ENCODE measurements at places on chromosomes 7 and 10.

- DNase-seq = no peak
Observed at GRCh38 chr10:18149196-18149800, 9.1 kb downstream of the CACNB2 start.

DNA sequence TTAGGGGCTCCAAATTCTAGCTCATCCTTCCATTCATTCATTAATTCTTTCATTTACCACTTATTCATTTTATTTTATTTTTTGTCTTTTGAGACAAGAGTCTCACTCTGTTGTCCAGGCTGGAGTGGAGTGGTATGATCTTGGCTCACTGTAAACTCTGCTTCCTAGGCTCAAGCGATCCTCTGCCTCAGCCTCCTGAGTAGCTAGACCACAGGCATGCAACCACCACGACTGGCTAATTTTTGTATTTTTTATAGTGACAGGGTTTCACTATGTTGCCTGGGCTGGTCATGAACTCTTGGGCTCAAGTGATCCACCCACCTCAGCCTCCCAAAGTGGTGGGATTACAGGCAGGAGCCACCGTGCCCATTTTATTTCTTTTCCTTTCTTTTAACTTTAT, 31.6 kb downstream of the FGF8 start:
- DNase-seq = no peak

GRCh38 chr7:121214657-121215056, 114.1 kb upstream of the WNT16 start:
- no peak for DNase-seq

- no peak for DNase-seq
Observed at GRCh38 chr7:7564323-7564780, 2.3 kb upstream of the MIOS start.

GRCh38 chr10:484441-484924, 205.0 kb downstream of the DIP2C start:
- DNase-seq = peak; percentile 22

DNA sequence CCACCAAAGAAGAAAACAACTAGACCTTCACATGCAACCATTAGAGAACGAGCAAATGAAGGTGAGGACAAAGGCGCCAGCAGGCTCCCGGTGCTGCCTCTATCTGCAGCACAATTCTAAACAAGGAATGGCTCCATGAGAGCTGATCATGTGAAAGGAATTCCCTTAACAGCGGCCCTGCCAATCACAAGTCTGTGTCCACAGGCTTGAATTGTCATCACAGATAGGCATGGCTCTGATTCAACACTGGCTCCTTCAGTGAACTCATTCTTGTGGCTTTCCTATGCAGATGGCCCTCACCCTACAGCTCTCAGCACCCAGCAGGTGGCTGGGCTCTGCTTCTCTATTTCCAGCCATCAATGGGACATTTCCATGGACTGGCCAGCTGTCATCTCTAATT, 36.2 kb downstream of the LAMB1 start:
- no peak for DNase-seq

DNA sequence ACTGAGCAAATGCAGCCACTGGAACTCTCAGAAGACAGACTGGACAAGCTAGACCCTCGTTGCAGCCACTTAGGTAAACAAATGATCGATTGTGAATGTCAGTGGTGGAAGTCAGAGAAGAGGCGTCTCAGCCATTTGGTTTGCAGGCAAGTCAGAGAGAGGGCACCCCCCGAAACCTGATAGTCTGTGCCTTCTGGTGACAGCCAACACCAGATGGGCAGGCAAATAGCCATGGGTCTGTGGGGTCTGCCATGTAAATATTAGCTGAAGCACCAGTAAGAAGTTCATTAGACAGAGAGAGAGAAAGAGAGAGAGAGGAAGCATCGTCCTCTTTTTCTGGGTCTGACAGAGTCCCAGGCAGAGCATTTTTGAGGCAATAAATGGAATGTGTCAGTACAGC, 5.4 kb downstream of the PPP1R17 start:
- DNase-seq = no peak

DNA sequence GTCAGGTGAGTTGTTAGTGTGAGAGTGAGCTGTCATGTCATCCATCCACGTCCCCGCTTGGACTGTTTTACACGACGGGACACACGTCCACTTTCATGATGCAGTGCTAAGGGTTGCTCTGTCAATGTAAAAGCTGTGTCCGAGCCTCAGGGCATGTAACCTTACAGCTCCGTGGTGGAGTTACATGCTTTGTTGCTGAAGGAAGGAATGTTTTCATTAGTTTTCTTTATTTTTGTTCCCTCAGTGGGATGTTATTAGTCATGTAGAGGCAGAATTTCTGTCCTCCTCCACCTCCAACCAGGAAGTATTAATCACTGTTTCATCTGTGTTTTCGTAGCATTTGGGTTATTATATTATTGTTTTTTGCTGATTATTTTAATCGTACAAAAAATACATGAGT, 88.6 kb downstream of the NRG3 start:
- DNase-seq = no peak

DNA sequence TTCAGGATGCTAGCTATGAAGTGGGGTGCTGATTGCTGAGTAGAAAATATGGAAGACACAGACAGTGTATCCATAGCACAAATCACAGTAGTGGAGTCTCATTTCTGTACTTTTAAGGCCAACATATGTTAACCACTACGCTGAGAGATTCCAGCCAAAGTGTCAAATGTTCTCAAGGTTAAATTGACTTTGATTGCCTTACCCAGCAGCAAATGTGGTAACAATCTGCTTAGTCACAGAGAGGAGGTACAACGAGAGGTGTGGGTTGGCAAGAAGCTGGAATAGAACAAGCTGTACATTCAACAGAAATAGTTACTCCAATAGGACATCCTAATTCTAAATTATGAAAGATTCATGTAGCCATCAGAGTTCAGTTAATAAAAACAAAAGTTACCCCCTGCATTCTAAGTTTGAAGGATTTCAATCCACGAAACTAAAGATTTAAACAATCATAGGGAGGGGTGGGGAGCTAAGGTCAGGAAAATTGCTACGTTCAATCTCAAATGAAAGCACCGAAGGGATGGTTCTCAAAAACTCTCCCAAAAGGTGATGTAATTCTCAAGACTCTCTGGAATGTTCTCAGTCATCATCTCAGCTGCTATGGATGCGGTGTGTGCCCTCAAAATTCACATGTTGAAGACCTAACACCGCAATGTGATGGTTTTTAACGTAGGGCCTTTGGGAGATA, 137.0 kb downstream of the ETV1 start:
- no peak for DNase-seq

DNA sequence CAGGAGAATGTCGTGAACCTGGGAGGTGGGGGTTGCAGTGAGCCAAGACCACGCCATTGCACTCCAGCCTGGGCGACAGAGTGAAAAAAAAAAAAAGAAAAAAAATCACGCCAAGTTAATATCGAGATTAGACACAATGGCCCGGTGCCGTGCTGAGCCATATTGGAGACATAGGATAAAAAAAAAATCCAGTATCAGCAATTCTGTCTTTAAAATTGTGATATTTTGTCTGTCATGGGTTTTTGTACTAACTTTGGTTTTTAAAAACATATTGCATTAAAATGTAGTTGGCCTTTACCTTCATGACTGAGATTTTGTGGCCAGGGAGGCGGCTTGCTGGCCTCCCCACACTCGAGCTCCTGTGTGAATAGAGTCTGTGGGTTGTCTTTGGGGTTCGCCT, 62.8 kb upstream of the PITRM1 start:
- DNase-seq = no peak

DNA sequence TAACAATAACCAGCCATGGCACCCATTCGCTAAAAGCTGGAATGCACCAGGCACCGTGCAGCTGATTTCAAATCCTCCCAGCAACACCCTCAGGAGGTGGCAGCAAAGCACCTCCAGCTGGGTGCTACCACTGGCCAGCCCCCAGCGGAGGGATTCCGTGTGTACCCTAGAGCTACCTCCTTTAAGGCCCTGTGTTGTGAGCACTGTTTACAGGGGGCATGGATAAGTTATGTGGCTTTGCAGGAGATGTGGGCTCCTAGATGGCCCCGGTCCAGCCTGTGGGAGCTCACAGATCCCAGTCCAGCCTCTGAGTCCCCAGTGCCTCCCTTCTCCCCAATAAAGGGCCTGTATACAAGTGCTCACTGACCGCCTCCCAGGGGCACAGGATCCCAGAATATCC, 27.1 kb downstream of the TNRC18 start:
- DNase-seq = peak; percentile 57

DNA sequence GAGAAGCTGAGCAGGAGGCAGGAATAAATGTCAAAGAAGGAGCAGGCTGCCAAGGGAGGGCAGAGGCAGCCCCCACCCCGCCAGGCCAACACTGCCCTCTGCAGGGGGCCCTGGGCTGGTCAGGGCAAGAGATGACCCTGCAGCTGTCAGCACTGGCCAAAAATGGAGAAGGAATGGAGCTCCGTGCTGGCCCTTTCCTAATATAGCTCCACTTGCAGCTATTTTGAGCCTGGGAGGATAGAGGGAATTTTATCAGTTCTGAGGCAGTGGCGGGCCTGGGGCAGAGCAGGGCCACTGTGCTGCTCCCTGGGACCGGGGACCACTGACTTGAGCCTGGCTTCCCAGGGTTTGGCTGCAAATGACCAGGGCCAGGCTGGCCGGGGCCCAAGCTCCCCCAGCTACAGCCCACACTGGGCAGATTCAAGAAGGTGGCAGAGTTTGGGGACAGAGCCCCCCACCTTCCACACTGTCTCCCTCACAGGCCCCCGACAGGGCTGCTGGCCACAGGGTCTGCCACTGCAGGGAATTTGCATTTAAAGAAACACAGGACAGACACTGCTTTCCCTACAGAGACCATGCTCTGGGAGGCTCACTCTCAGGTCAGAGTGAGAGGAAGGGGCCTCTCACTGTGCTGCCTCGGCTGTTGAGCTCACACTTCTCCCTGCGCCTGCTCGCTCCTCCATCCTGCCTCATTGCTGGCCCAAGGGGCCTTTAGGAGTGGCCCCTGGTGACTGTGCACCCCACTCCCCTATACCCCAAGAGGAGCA, 16.2 kb downstream of the LDB3 start:
- DNase-seq = no peak

DNA sequence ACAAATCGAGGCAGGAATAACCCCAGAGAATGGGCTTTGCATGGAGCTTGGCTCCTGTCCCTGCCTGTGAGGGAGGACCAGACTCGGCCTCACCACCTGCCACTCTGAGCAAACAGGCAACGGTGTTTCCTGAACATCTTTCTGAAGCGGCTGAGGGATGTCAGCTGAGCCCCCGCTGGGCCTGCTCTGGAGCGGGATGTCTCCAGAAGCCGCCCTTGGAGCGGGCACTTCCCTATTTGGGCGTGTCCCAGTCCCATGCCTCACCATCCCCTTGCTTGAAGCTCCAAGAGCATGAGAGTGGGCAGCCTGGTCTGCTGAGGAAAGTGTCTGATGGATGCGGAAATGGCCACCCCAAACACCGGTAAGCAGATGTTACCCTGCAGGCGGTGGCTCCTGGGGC, 10.2 kb downstream of the ALKBH4 start:
- DNase-seq = no peak

DNA sequence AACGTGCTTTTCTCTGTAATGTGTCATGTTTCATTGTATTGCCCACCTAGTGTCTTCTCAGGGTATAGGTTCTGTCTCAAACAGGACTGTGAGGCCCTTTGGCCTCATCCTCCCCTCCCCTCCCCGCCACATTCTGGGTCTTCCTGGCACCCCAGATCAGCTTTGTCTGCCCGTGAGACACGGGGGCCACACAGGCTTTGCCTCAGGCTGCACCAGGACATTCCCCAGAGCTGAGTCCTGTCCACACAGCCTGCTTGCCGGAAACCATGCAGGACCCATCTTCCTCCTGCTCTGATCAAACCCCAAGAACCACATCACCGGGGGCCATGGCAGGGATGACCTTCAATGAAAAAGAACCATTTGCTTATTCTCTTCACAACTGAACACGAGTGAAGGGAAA, 18.6 kb downstream of the MAT1A start:
- no peak for DNase-seq

DNA sequence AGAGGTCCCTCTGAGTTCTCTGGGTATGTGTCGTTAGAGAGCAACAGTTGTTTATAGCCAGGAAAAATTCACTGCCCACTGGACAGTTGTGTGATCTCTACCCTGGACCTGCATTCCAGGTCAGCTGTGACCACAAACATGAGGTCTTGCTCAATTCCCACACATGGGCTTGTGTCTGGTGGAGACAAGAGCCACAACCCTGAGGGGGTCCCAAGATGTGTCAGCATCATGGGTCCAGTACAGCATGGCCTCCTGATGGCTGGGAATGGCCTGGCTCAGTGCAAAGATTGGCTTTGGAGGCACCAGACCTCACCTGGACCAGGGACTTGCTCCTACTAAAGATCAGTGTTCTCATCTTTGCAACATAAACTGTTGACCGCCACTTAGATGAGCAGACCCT, 751.6 kb downstream of the GRID1 start:
- no peak for DNase-seq

DNA sequence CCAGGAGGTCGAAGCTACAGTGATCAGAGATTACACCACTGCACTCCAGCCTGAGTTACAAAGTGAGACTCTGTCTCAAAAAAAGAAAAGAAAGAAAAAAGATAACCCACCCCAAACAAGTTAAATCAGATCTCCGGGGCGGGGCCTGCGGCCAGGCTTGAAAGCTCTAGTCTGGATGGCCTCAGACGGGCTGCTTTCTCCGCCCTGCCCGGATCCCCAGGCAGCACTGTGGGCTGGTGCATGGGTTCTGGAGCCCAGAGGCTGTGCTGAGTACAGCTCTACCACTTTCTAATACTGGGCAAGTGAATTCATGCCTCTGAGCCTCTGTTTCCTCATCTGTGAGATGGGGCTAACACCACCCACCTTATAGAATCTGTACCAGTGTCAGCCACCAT, 83.7 kb downstream of the ZMIZ1 start:
- DNase-seq = no peak

- DNase-seq = no peak
Observed at GRCh38 chr7:134798155-134798554, 18.7 kb downstream of the CALD1 start.

- DNase-seq = peak; percentile 60
Observed at GRCh38 chr7:128904381-128905197, 5.9 kb downstream of the KCP start.

DNA sequence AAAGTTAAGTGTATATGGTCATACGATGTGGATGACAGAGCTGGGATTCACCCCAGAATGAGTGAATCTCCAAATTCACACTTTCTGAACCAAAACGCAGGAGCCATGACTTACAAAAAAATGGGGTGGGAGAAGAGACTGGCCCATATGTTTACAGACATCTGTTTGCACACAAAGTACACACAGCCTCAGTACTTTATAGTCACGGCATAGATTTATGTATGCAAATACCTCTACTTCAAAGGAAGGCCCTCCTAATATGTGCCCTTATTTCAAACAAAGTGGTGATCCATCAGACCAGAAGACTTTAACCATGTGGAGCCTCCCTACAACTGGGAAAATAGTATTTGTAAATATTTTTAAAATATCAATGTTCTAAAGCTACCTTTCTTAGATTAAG, 22.2 kb upstream of the JMJD1C start:
- no peak for DNase-seq

DNA sequence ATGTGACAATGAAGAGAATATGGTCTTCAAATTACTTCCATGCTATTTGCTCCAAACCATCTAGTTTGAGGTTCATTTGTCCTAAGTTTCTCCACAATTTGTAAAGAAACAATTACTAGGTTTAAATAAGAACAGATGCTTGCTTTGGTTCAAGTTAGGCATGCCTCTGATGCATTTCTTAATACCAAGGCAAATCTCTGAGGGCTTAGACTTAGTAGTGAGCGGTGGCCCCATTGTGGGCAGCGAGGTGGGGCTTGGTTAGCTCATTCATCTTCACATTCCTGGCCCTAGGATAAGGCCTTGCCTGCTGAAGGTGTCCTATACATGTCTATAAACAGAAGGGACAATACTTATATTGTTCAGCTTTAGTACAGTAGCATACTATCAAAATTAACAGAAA, 52.4 kb upstream of the RHEB start:
- DNase-seq = no peak

- peak; percentile 70 for DNase-seq
Observed at GRCh38 chr7:105677817-105678573, 96.7 kb upstream of the EFCAB10 start.
